ENCODE measurements at places on chromosomes 6 and 20.

DNA sequence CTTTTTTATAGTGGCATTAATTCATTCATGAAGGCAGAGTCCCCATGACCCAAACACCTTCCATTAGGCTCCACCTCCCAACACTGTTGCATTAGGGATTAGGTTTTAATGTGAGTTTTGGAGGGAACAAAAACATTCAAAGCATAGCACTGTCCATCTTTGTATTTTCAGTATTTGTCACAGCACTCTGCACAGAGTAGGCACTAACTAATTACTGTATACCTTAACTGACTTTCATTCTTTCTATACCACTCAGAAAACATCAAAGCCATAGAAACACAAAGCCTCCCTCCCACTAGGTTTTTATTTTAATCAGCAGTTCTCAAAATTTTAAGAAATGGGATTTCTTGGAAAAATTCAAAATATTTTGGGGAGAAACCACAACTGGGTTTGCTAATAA lies 21.8 kb upstream of the AHI1 start:
- no peak for DNase-seq

GRCh38 chr6:79266051-79266450 lies 31.6 kb upstream of the HMGN3 start:
- DNase-seq, result no peak

GRCh38 chr6:169145991-169146501 lies 107.6 kb downstream of the THBS2 start:
- peak; percentile 18 for DNase-seq

DNA sequence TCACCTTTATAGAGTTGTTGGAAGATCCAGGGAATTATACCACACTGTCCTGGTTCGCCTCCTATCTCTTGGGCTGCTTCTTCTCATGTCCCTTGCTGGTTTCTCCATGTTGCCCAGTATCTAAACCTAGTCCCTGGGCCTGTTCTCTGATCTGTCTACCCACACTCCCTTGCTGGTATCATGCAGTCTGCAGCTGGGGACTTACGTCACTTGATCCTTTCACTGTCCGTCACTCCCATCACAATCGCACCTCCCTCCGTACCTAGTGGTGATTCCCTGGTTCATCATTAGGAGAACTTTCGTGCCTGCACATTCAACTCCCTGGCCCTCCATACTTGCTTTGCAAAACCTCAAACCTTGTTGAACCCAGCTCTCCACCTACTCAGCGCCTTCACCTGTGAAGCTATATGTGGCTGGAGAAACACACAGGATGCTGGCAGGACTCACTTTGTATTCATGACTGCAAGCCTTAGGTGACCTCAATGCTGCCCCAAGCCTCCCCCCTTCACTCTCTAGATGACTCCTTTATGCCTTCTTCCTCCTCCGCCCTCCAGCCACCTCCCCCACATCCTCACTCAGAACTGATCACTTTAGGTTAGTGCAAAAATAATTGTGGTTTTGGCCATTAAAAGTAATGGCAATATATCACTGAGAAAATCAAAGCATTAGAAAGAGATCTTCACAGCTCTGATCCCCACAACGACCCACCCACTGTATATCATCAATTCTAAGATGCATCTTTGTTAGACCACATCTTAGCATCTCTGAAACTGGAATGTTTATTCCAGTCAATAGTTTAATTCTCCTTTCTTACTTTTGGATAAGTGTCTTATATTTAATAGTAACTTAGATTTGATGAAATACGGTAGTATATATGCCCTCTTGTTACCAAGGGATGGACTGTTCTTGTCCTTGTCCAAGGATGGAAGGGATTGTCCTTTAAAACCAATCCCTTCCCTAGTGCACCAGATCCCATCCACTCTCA lies 26.4 kb downstream of the GDAP1L1 start:
- DNase-seq, result no peak

GRCh38 chr6:30886897-30887255 lies 2.6 kb downstream of the DDR1 start:
- DNase-seq, result no peak

Measured in astrocyte of the spinal cord (primary cell).